ENCODE measurements at places on chromosomes 5 and 9.

- no peak for DNase-seq
Observed at GRCh38 chr9:133168432-133168831, 4.7 kb upstream of the GBGT1 start.

GRCh38 chr9:94176608-94177007, 82.5 kb upstream of the ZNF169 start:
- DNase-seq = no peak

- no peak for DNase-seq
Observed at GRCh38 chr9:127450243-127450760, 904 bp downstream of the RPL12 start.

DNA sequence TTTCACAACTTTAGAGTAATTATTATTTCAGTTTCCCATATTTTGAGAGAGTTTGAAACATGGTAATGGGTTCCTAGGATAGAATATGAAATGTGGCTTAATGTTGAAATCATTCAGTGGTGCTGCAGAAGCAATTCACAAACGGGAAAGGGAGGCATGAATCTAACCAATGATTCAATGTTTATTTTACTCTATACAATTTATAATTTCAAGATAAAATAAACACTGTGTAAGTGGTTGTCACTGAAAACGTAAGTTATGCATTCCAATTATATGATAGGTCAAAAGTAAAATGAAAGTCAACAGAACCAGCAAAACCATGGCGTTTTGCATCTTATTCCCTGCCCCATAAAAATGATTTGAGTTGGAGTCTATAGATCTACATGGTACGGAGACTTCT, 1207.1 kb upstream of the CDH18 start:
- DNase-seq = no peak

- no peak for DNase-seq
Observed at GRCh38 chr9:79542735-79543620, 28.8 kb upstream of the TLE4 start.

DNA sequence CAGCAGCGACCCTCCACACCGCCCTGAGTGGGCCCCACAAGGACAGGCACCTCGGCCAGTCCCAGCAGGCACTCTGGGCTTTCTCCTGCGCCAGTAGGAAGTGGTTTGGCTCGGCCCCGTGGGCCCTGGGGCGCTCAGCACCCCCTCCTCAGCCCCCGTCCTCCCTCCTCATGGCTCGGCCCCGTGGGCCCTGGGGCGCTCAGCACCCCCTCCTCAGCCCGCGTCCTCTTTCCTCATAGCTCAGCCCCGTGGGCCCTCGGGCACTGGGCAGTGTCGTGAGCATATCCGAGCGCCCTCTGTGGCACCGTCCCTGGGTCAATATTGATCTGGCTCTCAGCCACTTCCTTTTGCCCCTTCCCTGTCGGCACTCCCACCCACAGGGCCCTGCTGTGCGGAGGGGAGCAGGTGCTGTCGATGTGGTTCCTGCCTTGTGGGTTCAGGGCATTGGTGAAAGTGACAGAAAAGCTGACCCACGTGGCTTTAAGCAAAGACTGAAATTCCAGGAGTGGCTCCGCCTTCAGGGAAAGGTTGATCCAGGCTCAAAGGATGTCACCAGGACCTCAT, 5.5 kb upstream of the SCGB3A1 start:
- no peak for DNase-seq

- DNase-seq = no peak
Observed at GRCh38 chr5:8700671-8701070, 831.7 kb downstream of the MTRR start.

Data from stimulated activated CD4-positive, alpha-beta T cell treated with anti-CD3 and anti-CD28 coated beads, Interleukin-15, amount 100 ng/mL, for 48 hours (primary cell).